ENCODE measurements at places on chromosomes 13 and 19.

GRCh38 chr13:75050419-75051046, 431.4 kb downstream of the TBC1D4 start:
- H3K4me1 ChIP-seq: no peaks in the 10 kb centered on the region
- H3K4me3 ChIP-seq: no peak overlapping the region
- no peaks in the 10 kb centered on the region for H3K27me3 ChIP-seq
- H3K36me3 ChIP-seq: no peaks in the 10 kb centered on the region

DNA sequence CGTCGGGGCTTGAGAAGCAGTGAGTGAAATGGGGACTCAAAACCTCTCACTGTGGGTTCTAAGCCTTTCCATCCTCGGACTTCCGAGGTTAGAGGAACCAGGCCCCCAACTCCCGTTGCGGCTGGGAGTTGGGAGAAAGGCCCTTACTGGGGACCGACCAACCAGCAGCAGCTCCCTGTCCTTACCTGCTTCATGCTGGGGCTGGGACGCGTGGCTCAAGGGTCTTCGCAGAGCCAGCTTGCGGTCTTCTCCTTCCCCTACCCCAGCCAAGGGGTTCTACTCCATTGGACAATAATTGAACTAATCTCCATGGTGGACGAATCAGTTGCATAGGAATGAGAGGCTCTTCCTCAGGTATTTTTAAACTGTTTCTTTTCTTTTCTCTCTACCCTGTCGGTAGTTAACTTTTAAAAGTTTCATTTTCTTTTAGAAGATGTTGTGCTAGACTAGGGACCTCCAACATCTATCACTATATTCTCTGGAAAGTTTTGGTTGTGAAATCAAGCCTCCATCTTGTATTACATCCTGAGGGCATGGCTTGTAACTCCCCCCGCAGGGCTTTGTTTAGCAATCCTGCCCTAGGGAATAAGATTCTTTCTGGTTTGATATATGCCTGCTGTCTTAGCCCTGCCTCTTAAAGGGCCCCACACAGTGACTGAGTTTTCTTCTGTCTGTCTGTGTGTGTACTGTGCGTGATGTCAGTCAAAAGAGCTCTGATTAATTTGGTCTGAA, 1027.1 kb upstream of the PCDH9 start:
- no peaks in the 10 kb centered on the region for H3K36me3 ChIP-seq
- no peaks in the 10 kb centered on the region for H3K27me3 ChIP-seq
- DNase-seq: no peak

DNA sequence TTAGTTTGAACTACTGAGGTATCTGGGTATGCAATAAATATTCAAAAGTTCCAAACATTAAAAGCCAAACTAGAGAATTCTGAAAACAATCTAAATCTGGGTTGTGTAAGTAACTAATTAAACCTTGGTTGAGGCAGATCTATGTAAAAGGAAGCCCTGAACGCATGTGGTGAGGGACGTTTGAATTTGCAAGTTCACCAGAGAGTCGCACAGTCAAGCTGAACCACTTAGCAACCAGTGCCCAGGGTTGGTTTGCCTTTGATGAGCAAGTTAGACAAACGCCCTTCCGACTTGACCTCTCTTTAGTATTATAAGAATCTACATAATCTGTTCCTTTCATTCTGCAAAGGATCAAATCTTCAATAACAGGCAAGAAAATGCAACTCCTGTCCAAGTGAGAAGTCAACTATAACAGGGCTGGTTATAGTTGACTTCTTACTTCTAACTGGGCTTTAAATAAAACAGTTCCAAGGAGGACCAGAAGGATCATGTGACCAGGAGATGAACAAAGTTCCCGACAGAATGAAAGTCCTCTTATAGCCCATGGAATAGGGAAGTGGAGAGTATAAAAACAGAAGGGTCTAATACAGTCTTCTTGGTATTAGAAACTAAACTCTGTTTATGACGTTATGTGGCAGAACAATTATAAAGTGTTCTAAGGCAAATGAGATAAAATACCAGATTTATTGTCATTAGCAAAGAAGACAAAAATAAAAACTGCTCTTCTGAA, 40.6 kb downstream of the PHF11 start:
- H3K27me3 ChIP-seq: no peaks in the 10 kb centered on the region
- H3K36me3 ChIP-seq: no peaks in the 10 kb centered on the region
- no peak for DNase-seq
- no peak overlapping the region for H3K27ac ChIP-seq

- no peaks in the 10 kb centered on the region for H3K27me3 ChIP-seq
- no peak for DNase-seq
- peaks cover 22% of the 10 kb centered on the region for H3K4me1 ChIP-seq
Observed at GRCh38 chr19:19371059-19371458, 34.4 kb upstream of the GATAD2A start.

GRCh38 chr19:10317045-10317856, 1.4 kb upstream of the FDX2 start:
- H3K27ac ChIP-seq: no peak overlapping the region
- DNase-seq: no peak
- peaks cover 4% of the 10 kb centered on the region for H3K4me1 ChIP-seq
- peaks cover 24% of the 10 kb centered on the region for H3K36me3 ChIP-seq
- no peaks in the 10 kb centered on the region for H3K27me3 ChIP-seq

- no peaks in the 10 kb centered on the region for H3K27me3 ChIP-seq
- no peak overlapping the region for H3K27ac ChIP-seq
- no peak overlapping the region for H3K4me3 ChIP-seq
- H3K36me3 ChIP-seq: no peaks in the 10 kb centered on the region
- peaks cover 15% of the 10 kb centered on the region for H3K4me1 ChIP-seq
Observed at GRCh38 chr19:10611907-10612306, 13.4 kb upstream of the SLC44A2 start.

DNA sequence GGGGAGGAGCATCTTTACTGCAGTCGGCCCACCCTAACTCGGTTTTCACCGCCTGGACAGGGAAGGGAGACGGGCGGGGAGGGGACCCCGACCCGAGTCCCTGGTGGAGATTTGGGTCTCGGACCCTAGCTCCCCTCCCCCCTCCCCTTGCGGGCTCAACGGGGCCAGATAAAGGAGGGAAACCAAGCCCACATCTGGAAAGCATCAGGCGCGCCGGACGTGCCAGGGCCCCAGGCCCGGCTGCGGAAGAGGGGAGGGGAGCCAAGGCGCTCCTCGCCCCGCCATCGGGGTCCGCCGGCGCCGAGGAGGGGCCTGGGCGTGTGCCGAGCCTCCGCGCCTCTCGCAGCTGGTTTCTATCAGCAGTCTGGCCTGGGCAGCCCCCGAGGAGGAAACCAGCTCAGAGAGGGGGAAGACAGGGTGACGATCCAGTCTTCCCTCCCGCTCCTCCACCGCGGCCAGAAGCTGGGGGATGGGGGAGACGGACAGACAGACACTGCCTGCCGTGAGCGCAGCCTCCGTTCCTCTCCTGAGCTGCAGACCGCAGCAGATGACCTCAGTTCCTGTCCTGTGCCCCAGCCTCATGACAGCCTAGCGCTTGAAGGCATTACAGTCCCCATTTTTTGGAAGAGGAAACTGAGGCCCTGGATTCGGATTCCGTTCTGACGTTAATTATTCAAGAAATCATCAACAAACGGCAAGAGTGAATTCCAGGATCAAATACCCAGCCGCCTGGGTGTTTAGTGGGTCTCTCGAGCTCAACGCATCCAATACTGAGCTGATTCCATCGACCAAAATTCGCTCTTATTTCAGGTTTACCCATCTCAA, 3.6 kb upstream of the GNG8 start:
- peaks cover 21% of the 10 kb centered on the region for H3K4me1 ChIP-seq
- peak overlapping the region; percentile 30 for H3K4me3 ChIP-seq
- no peaks in the 10 kb centered on the region for H3K36me3 ChIP-seq
- no peaks in the 10 kb centered on the region for H3K27me3 ChIP-seq
- no peak overlapping the region for H3K27ac ChIP-seq

GRCh38 chr19:56476651-56477428, at the start of gene ZNF667:
Gene ZNF667, minus strand, starts transcription at chr19:56477345. Its CDS starts 14,975 bp downstream, at chr19:56462370.
- no peaks in the 10 kb centered on the region for H3K36me3 ChIP-seq
- DNase-seq: peak; percentile 67
- H3K4me3 ChIP-seq: peak within 1 kb of the TSS; percentile 43
- H3K4me1 ChIP-seq: no peaks in the 10 kb centered on the region
- H3K27me3 ChIP-seq: no peaks in the 10 kb centered on the region

- DNase-seq: no peak
- no peak overlapping the region for H3K4me3 ChIP-seq
- no peaks in the 10 kb centered on the region for H3K36me3 ChIP-seq
- H3K27me3 ChIP-seq: no peaks in the 10 kb centered on the region
Observed at GRCh38 chr13:56886398-56886797, 254.3 kb upstream of the PRR20A start.

DNA sequence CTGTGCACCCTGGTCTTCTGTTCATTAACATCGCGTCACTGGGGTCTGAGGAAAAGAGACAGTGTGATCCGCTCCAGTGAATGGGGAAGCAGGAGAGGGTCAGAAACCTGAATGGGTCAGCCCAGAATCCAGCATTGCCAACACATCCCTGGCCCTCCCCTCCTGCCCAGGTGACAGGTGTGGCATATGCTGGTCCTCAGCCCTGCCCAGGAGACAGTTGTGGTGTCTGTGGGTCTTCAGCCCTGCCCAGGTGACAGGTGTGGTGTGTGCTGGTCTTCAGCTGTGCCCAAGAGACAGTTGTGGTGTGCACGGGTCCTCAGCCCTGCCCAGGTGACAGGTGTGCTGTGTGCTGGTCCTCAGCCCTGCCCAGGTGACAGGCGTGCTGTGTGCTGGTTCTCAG, 8.0 kb downstream of the TFDP1 start:
- DNase-seq: peak; percentile 37
- no peak overlapping the region for H3K4me3 ChIP-seq
- H3K27ac ChIP-seq: no peak overlapping the region
- peaks cover 8% of the 10 kb centered on the region for H3K36me3 ChIP-seq

- H3K4me3 ChIP-seq: peak overlapping the region; percentile 61
- no peaks in the 10 kb centered on the region for H3K36me3 ChIP-seq
- peak; percentile 73 for DNase-seq
- no peaks in the 10 kb centered on the region for H3K27me3 ChIP-seq
Observed at GRCh38 chr19:11137542-11138384, 17.8 kb downstream of the SPC24 start.

DNA sequence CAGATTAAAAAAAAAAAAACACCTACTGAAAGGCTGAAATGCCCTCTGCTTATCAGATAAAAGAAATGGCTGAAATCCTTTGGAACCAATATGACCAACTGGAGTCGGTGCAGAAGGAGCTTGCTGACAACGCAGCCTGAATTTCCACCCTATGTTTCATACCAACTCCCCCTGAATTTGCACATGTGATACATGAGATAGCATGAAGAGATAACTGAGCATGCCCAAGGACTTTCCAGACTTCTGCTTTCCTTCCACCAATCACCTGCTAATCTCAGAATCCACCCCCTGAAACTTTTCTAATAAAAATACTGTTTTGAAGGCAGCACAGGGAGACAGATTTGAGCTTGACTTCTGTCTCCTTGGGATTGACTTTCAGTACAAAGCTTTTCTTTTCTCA, 32.2 kb upstream of the WDFY2 start:
- H3K36me3 ChIP-seq: no peaks in the 10 kb centered on the region
- no peak overlapping the region for H3K27ac ChIP-seq
- no peaks in the 10 kb centered on the region for H3K4me1 ChIP-seq
- DNase-seq: no peak

GRCh38 chr13:33637978-33638743, 179.8 kb upstream of the RFC3 start:
- H3K4me3 ChIP-seq: no peak overlapping the region
- no peak for DNase-seq
- H3K27ac ChIP-seq: no peak overlapping the region
- no peaks in the 10 kb centered on the region for H3K27me3 ChIP-seq
- H3K4me1 ChIP-seq: no peaks in the 10 kb centered on the region

- DNase-seq: no peak
- no peaks in the 10 kb centered on the region for H3K27me3 ChIP-seq
- no peaks in the 10 kb centered on the region for H3K4me1 ChIP-seq
- no peak overlapping the region for H3K4me3 ChIP-seq
Observed at GRCh38 chr13:113627136-113627535, 30.9 kb downstream of the ATP4B start.

DNA sequence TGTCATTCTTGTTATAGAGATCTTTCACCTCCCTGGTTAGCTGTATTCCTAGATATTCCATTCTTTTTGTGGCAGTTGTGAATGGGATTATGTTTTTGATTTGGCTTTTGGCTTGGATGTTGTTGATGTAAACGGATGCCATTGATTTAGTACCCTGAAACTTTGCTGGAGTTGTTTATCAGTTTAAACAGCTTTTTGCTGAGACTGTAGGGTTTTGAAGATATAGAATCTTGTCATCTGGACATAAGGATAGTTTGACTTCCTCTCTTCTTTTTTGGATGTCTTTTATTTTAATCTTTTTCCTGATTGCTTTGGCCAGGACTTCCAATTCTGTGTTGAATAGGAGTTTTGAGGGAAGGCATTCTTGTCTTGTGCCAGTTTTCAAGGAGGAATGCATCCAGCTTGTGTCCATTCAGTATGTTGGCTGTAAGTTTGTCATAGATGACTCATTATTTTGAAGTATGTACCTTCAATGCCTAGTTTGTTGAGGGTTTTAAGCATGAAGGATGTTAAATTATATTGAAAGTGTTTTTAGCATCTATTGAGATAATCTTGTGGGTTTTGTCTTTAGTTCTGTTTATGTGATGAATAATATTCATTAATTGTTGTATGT, 16.8 kb downstream of the ZNF431 start:
- no peak for DNase-seq
- no peak overlapping the region for H3K4me3 ChIP-seq
- no peak overlapping the region for H3K27ac ChIP-seq
- H3K4me1 ChIP-seq: no peaks in the 10 kb centered on the region
- no peaks in the 10 kb centered on the region for H3K27me3 ChIP-seq

DNA sequence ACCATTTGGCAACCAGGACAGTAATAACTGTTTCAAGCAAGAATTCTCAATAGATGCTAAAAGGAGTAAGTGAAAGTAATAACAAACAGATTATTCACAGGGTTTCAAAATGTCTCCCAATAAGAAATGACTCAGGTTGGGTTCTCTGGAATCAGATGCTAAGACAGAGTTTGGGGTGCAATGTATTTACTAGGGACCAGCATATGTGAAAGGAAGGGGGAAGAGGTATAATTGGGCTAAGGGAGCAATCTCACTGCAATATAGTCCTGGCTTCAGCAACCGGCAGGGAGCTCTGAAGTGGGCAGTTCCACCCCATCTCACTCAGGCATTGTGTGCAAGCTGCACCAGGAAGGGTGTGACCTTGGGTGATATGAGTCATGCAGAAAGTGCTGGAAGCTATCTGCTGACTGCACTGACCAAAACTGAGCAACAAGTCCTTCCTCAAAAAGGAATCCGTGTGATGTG, 23.4 kb downstream of the ZDHHC20 start:
- no peak overlapping the region for H3K27ac ChIP-seq
- H3K4me3 ChIP-seq: no peak overlapping the region
- H3K27me3 ChIP-seq: no peaks in the 10 kb centered on the region
- peak; percentile 8 for DNase-seq
- H3K36me3 ChIP-seq: no peaks in the 10 kb centered on the region

All from CD8-positive, alpha-beta memory T cell (primary cell).